ENCODE measurements at places on chromosomes 11 and 22. TPM values are rescaled to one million over a fixed set of nuclear protein-coding genes. Genes with fewer than 3 reads are reported as not detected.

LDHA gene
- total RNA-seq = 112 TPM

KRTAP5-11 gene
- not detected for total RNA-seq

CHST1 gene
- 59.2 TPM for total RNA-seq

DDI1 gene
- not detected for total RNA-seq

TRIM49D2 gene
- total RNA-seq = 0.42 TPM

HEPHL1 gene
- total RNA-seq = not detected

OR51E2 gene
- not detected for total RNA-seq

NXPE4 gene
- total RNA-seq = not detected

ANKK1 gene
- total RNA-seq = not detected

OR52H1 gene
- not detected for total RNA-seq

LMO2 gene
- total RNA-seq = 2.7 TPM

VPS11 gene
- total RNA-seq = 32.7 TPM

CCDC73 gene
- total RNA-seq = not detected

LMNTD2 gene
- 2.3 TPM for total RNA-seq

C11orf86 gene
- total RNA-seq = not detected

RIMBP3B gene
- 0.07 TPM for total RNA-seq

ALDH3B1 gene
- 0.22 TPM for total RNA-seq

INCENP gene
- total RNA-seq = 48.0 TPM

PLEKHB1 gene
- 4.8 TPM for total RNA-seq

SLC22A9 gene
- not detected for total RNA-seq

PHF21B gene
- 113 TPM for total RNA-seq

TSPAN32 gene
- not detected for total RNA-seq

APLNR gene
- total RNA-seq = 0.37 TPM

TMEM138 gene
- total RNA-seq = 23.3 TPM

C22orf31 gene
- not detected for total RNA-seq

GRM5 gene
- total RNA-seq = not detected

ARHGAP20 gene
- total RNA-seq = not detected

IGF2 gene
- total RNA-seq = 21.5 TPM

PHETA2 gene
- total RNA-seq = 0.88 TPM

C11orf97 gene
- total RNA-seq = not detected

UBE2L6 gene
- 199 TPM for total RNA-seq

LDHAL6A gene
- not detected for total RNA-seq

CLMP gene
- total RNA-seq = 24.2 TPM

BTG4 gene
- total RNA-seq = not detected

ACRV1 gene
- total RNA-seq = not detected

ARHGAP42 gene
- total RNA-seq = 21.4 TPM

SEC14L6 gene
- not detected for total RNA-seq

WBP2NL gene
- total RNA-seq = not detected

H19 gene
- 46.9 TPM for total RNA-seq

OR5AK2 gene
- not detected for total RNA-seq

CCDC34 gene
- total RNA-seq = 3.5 TPM

CHEK1 gene
- 23.1 TPM for total RNA-seq

OR10A5 gene
- total RNA-seq = not detected

RIC3 gene
- total RNA-seq = 34.4 TPM

EXPH5 gene
- total RNA-seq = 0.44 TPM

FZD4 gene
- total RNA-seq = 2.0 TPM

MRGPRG gene
- not detected for total RNA-seq

NUDT8 gene
- total RNA-seq = 5.8 TPM

PRR5L gene
- total RNA-seq = 1.6 TPM

FAM118A gene
- 28.0 TPM for total RNA-seq

MS4A12 gene
- not detected for total RNA-seq

CASP5 gene
- not detected for total RNA-seq

GLYAT gene
- total RNA-seq = not detected

MPZL3 gene
- total RNA-seq = 0.54 TPM

LUZP2 gene
- total RNA-seq = 0.96 TPM

ACTN3 gene
- 2.0 TPM for total RNA-seq

VWCE gene
- 27.3 TPM for total RNA-seq

BET1L gene
- total RNA-seq = 45.5 TPM
